ENCODE measurements at places on chromosomes 5 and 9.

DNA sequence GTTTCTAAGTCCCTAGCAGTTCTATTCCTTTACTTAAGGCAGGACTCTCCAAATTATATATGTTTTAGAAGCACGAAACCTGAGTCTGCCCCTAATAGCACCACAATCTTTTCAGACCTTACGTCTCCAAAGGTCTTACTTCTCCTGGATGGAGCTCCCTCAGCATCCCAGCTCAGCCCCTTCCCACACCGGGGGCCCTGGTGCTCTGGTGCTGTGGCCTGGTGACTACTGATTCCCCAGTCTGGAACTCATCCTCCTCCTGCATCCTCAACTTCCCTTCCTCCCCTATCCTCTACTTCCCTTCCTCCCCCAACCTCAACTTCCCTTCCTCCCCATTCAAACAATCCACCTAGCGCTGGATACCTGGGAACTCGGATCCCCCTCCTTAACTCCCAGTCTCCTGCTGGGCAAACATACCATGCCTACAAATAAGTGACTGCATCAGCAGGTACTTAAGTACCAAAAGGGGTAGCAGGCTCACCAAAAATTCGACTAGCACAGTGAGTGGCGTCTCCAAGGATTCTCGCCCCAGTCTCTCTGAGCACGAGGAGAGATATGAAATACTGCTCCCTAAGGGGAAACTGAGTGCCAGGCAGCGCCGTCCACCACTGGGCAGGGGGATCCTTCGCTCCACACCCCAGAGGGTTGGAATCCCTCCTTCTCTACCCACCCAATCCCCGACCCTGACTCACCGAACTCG, 831 bp downstream of the IGFBPL1 start:
- no peak for DNase-seq

- DNase-seq, result no peak
Measured at GRCh38 chr5:93583439-93583767, 381 bp downstream of the NR2F1 start.

GRCh38 chr5:180333661-180334060, 19.5 kb downstream of the GFPT2 start:
- no peak for DNase-seq

DNA sequence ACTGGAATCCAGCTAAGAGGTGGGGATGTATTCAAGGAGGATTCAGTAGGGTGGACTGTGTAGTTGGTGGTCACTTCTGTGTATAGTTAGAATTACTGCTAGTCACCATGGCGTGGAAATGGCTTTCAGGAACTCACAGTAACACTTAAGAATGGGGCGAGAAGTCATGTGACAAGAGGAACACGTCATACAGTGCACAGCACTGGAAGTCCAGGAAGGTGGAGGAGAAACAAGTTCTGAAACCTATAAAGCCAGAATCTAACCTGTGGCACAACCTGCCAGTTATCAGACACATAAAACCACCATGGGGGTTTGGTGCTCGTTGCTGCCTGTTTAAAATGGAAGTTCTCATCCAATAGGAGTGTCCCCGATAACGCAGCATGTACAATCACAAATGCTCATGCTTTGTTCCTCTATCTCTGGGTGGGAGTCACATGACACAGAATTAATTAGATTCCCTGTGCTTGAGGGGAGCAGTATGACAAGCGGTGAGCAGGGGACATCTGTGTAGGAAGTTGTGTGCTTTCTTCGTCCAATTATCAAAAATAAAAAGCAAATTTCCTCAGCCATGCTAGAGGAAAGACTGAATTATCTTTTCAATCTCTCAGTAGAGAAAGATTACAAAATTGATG, 193.0 kb downstream of the SPOCK1 start:
- no peak for DNase-seq

DNA sequence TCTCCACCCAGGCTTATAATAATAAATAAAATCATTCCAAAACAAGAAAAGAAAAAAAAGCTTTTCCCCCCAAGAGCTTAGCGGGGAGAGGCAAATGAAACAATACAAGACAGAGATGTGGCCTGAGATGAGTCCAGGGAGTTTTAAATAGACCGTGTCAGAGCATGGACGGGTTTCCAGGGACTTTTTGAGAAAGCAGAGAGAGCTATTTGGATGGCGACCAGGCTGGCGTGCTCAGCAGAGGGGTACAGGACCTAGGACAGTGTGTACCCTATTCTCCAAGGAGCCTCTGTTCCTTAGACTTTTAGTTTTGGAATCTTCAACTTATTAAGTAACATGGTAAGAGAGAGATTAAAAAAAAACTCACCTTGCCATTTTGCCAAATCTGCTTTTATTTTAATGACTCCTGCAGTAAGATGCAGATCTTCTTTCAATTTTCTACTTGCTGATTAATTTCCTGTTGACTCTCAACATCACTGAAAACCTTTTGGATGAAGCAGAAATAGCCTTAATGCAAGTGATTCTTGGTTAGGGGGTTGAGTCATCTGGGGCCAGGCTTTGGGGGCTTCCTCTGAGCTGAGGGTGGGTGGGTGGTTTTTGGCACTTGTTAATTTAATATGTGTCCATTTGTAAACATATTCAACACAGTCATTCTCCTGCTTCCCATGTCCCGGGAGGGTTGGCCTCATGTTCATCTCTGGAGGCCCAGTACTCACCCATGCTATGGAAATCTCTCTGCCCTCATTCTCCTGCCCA, 49.6 kb upstream of the OSMR start:
- DNase-seq, result peak; percentile 70

DNA sequence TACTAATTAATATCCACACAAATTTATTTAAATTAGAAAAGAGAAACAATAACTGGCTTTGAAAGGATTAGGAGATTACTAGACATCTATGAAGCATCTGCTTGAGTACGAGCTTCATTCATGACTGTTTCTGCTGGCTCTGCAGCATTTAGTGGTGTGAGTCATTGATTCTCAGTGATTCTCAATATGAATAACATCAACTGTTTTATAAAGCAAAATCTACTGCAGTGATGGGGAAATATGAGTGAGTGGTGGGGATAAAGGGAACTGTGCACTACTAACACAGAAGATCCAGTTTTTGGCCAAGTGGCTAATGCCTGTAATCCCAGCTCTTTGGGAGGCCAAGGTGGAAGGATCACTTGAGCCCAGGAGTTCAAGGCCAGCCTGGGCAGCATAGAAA, 8.4 kb downstream of the FNBP1 start:
- DNase-seq, result no peak

GRCh38 chr9:80163889-80164288, 592.1 kb downstream of the TLE4 start:
- DNase-seq, result no peak

- DNase-seq, result no peak
Measured at GRCh38 chr5:136199408-136199807, 6.4 kb upstream of the SMIM32 start.

DNA sequence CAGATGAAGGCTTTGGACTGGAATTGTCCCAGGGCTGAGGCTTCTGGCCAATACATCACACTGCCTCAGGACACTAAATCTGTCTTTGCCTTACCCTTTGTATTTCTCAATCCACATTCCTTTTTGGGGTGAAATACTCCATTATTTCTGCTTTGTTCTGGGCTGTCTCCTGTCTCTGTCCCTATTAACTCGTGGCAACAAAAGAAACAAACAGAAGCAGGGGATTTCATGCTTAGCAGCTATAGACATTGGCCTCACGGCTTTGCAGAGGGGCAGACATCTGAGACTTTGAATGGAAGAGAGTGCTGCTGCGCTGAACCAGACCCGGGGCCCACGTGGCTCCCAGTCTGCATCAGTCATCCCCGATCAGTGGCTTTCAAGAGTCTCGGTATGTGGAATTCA, 129.7 kb downstream of the ARL15 start:
- DNase-seq, result no peak

- DNase-seq, result no peak
Measured at GRCh38 chr5:131156385-131156784, 8.7 kb downstream of the HINT1 start.

GRCh38 chr5:56735849-56736641, 79.3 kb upstream of the MAP3K1 start:
- DNase-seq, result no peak

DNA sequence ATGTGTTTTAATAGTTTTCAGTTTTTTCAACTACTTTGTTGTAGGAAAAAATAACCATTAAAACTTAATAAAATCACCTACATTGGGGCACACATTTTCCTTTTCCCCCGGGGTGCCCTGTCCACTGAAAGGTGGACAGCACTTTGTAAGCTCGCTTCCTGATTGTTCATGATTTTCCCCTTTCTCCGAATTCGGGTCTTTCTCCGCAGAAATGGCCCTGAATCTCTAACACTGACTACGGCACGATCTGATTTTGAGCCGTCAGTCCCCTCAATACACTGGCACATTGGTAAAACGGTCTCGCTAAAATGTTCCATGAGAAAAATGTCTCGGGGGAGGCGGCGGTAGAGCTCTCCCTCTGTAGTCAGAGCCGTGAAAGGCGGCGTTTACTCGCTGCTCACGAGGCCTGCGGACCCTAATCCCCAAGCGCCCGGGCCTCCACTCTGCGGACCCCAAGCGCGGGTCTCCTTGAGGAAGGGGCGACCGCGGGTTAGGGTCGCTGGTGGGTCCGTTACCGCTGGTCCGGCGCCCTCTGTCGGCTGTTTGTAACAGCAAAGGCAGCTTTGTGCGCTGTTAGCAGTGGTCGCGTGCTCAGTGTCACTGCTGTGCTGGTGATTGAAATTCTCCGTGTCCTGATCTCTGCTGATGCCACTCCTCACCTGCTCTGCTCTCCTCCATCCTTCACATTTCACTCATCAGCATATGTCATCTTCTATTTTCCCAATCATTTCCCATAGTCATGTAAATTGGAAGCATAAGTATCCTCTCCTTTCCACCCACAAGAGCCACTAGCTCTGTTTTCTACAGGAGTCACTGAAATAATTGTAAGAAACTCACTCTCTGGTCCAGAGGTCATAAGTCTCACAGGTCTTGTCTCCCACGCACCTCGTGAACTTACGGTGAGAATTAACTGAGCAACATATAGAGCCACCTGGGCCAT, 10.8 kb upstream of the IFNA2 start:
- DNase-seq, result peak; percentile 45

DNA sequence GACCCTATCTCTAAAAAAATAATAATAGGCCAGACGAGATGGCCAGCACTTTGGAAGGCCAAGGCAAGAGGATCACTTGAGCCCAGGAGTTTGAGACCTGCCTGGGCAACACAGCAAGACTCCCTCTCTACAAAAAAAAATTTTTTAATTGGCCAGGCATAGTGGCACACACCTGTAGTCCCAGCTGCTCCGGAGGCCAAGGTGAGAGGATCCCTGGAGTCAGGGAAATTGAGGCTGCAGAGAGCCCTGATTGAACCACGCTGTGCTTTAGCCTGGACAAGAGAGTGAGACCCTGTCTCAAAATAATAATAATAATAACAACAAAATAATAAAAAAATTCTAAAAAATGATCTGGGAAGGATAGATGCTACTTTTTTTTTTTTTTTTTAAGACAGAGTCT, 1.1 kb upstream of the DYNC2I2 start:
- no peak for DNase-seq

- DNase-seq, result no peak
Measured at GRCh38 chr5:127863610-127864395, 160.6 kb downstream of the CCDC192 start.

DNA sequence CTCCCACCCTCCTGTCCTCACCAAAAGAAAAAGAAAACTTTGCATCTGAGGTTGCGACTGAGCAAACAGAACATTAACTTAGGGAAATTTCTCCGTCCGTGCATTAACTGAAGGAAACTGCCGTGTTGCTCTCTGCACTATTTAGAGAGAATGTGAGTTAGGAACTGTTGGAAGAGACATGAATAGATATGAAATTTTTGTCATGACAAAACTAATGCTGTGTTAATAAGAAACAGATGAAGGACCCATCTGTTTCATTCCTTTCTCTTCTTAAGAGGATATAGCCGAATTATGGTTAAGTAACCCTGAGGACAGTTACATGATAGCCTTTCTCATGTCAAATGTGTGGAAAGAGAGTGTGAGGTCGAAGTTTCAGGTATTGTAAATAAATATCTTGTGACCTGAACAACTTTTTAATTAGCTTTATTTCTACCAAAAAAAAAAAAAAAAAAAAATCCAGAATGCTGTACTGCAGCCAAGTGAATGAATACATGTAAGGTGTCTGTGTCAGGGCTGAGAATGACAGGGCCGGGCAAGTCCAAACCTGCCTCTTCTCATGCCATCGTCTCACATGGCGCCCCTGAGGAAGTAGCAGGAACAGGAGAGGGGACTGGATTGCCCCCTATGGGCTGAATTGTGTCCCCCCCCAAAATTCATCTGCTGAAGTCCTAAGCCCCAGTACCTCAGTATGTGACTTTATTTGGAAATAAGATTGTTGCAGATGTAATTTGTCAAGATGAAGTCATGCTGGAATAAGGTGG, 35.6 kb upstream of the ANKRD33B start:
- DNase-seq, result no peak

GRCh38 chr9:8143677-8144076, 344.1 kb upstream of the DMAC1 start:
- no peak for DNase-seq

GRCh38 chr5:126368239-126368812, 54.9 kb upstream of the GRAMD2B start:
- DNase-seq, result no peak

- DNase-seq, result no peak
Measured at GRCh38 chr5:79023348-79023747, 38.2 kb upstream of the ARSB start.

DNA sequence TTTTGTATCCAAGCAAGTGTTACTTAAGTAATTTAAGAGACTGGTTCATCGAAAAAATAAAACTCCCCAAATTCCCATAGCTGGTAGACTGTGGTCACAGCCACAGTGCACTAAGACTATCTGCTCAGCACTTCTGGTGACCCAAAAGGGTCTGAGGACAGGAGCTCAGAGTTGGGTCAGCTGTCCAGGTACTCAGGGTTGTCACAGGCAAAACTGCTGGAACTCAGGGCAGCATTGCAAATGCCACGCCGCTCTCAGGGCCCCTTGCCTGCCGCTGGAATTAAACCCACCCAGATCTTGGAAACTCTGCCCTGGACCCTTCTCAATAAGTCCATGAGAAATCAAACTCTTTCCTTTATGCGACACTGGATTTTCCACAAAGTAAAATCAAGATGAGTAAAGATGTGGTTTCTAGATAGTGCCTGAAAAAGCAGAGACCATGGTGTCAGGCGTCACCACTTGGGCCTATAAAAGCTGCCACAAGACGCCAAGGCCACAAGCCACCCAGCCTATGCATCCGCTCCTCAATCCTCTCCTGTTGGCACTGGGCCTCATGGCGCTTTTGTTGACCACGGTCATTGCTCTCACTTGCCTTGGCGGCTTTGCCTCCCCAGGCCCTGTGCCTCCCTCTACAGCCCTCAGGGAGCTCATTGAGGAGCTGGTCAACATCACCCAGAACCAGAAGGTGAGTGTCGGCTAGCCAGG, at the start of gene IL13:
Gene IL13, plus strand, starts transcription at position 498 of the 705 bp plus-strand sequence. Its CDS starts 14 bp downstream, at position 512.
- DNase-seq, result no peak

All from left ventricle myocardium inferior (tissue), 1 donor.